Renal cortical epithelial cell (primary cell): ENCODE measurements at places on chromosomes 5 and 9. TPM values are rescaled to one million over a fixed set of nuclear protein-coding genes. Genes with fewer than 3 reads are reported as not detected.

FBN2 gene
- total RNA-seq = 24.5 and 50.9 TPM in 2 replicates

HACD4 gene
- total RNA-seq = 2.3 and 3.0 TPM in 2 replicates

SHOC1 gene
- 0.30 TPM in 1 of 2 replicates, not detected in the other for total RNA-seq

SPATA31C1 gene
- total RNA-seq = not detected in 2 replicates

SMIM33 gene
- total RNA-seq = not detected in 2 replicates

ZFP37 gene
- 1.6 and 5.2 TPM in 2 replicates for total RNA-seq

EPB41L4B gene
- 5.8 and 13.5 TPM in 2 replicates for total RNA-seq

LRRTM2 gene
- total RNA-seq = 0.10 TPM in 1 of 2 replicates, not detected in the other

RAB3C gene
- total RNA-seq = not detected in 2 replicates

IL6ST gene
- 216 and 325 TPM in 2 replicates for total RNA-seq

CCNJL gene
- total RNA-seq = 4.2 and 5.3 TPM in 2 replicates

FGF10 gene
- not detected in 2 replicates for total RNA-seq

MLANA gene
- total RNA-seq = 0.05 TPM in 1 of 2 replicates, not detected in the other

CBY3 gene
- total RNA-seq = not detected in 2 replicates

ANXA1 gene
- 426 and 600 TPM in 2 replicates for total RNA-seq

FOXD4L6 gene
- 0.10 and 0.17 TPM in 2 replicates for total RNA-seq

SNX18 gene
- 11.6 and 16.7 TPM in 2 replicates for total RNA-seq

KCNV2 gene
- not detected in 2 replicates for total RNA-seq
